ENCODE measurements at places on chromosomes 2 and 18.

- DNase-seq, result no peak
Observed at GRCh38 chr18:3236470-3236869, 11.1 kb upstream of the MYL12A start.

- peak; percentile 32 for DNase-seq
Observed at GRCh38 chr2:223944166-223944702, 901 bp downstream of the WDFY1 start.

GRCh38 chr2:96961210-96961950 is 25.0 kb downstream of the FAM178B start:
- DNase-seq, result no peak

- no peak for DNase-seq
Observed at GRCh38 chr2:241372361-241372992, 16.4 kb downstream of the FARP2 start.

DNA sequence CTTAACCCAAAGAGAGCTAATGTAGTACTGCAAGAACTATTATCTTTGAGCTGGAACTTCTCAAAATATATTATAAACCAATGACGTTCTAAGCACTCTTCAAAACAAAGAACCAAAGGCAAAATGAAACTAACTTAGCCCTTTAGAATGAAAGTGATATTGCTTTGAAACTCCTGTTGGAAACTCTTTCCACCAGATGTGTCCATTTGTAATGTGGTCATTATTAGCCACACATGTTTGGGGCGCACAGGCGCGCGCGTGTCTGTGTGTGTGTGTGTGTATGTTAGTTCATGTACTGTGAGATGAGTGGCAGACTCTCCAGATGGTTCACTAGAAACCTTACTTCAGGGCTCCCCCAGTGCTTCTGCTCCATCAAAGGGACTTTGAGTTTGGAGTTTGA is 323.4 kb downstream of the BCL11A start:
- DNase-seq, result no peak

DNA sequence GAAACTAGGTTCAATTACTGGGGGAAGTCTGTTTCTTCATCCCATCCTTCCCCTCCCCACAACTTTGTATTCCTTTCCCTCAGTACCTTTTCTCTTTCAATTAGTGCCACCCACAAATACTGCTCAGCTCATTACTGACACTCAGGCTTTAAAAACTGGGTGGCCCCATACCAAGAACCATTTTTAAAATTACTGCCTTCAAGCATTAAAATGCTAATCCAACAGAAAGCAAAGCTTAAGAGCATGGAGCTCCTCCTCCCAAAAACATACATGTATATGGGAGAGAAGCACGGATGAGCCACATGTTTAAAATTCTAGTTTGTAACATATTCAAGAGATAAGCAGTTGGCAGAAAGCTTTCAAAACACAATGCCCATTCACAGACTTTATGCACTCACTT is 44.0 kb downstream of the IRS1 start:
- no peak for DNase-seq

DNA sequence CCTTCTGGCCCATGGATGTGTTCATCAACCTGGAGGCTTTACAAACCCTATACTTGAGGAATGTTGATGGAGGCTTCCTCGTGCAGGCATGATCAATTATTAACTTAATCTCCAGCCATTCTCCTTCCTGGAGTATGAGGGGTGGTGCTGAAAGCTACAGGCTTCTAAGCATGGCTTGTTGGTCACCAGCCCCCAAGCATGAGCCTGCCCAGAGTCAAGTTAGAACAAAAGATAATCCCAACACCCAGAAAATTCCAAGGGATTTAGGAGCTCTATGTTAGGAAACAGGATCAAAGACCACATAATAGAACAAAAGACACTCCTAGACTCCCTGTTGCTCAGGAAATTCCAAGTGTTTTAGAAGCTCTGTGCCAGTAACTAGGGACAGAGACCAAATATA is 63.1 kb downstream of the FAM171B start:
- DNase-seq, result peak; percentile 81

DNA sequence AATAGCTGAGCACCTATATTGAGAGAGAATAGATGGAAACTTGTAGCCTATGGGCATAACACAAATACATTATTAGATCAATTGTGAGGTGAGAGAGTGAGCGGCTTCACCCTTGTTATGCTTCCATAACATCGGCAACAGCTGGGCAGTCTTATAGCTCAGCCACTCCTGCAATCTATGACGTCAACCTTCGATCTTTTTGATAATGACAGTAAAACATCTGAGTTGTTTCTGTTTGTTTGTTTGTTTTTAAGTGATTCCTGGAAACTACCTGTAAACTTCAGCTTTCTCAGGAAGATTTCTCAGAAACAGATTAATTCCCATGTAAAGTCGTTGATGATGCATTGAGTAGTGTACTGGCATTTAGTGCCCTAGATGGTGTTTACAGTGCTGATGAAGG is 90.0 kb downstream of the DSEL start:
- no peak for DNase-seq

DNA sequence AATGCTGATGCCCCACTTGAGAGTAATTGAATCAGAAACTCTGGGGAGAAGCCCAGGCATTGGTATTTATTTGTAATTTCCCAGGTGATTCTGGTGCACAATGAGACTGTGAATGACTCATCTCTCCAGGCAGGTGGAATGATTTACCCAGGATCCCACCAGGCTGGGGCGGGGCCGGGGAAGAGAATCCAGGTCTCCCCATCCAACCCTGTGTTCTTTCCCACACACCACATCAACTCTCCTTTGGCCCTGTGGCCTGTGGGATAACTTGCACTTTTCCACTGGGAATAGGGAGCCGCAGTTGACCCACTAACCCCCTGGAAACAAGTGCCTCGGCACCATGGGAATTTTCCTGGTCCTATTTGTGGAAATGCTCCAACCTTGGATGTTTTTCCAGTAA is 409.8 kb downstream of the ZNF521 start:
- DNase-seq, result no peak

GRCh38 chr2:207953354-207953753 is 72.0 kb downstream of the PLEKHM3 start:
- no peak for DNase-seq

- DNase-seq, result no peak
Observed at GRCh38 chr18:27996801-27997272, 180.1 kb downstream of the CDH2 start.

DNA sequence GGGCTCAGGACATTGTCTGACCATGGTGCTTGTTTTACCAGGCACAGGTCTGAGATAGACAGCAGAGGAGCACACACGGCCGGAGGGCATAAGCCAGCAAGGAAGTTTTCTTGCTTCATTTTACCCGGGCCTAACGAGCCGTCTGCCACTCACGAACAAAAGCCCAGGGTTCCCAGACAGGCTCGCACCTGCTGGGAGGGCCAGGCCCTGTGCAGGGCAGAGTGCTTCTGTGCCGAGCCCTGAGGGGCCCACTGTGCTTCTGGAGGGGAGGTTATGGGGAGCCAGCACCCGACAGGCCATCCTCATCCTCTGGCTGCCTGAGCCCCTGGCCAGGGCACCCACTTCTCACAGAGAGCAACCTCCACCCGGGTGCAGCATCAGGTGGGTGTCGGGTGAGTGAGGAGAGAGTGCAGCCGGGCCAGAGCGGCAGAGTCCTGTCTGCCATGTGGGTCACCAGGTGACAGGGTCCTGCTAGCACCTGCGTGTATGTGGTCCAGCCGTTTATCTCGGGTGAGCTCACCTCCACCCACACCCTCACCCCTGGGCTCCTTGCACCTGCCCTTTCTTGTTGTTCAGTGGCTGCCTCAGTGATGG is 297.9 kb downstream of the NDUFA10 start:
- DNase-seq, result no peak

GRCh38 chr2:42959234-42960001 is 167.0 kb upstream of the HAAO start:
- DNase-seq, result no peak

DNA sequence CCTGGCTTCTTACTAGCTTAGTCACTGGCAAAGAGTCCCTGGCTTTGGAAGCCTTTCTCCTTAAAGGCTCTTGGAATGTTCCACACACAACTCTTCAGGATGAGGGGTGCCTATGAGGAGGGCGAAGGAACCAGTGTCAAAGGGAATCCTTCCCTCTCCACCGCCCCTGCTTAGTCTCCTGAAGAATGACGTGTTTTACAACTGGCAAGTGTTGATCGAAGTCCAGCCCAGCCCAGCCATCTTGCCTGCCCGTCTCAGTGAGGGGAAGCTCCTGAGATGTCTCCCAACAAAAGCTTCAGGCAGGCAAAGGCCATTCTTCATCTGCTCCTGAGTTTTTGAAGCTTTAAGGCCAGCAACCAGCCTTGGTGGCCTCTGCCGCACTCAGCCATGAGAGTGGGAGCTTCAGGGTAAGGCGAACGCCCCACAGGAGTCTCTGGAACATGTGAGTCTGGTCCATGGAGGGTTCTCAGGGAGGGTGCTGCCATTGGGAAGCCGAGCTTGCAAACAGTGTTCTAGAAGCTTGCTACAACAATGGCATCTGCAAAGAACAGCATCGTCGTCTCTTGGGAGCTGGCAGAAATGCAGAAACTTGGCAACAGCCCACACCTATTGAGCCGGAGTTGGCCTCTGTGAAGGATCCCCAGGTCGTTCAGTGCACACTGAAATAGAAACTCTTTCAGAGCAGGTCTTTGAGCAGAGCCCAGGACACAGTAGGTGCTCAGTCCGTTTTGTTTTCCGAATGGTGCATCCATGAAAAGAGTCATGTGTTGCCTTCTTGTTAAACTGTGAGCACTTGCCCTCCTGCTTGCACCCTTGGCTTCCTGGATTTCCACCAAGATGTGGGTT is 220.7 kb downstream of the SEPTIN10 start:
- DNase-seq, result no peak

DNA sequence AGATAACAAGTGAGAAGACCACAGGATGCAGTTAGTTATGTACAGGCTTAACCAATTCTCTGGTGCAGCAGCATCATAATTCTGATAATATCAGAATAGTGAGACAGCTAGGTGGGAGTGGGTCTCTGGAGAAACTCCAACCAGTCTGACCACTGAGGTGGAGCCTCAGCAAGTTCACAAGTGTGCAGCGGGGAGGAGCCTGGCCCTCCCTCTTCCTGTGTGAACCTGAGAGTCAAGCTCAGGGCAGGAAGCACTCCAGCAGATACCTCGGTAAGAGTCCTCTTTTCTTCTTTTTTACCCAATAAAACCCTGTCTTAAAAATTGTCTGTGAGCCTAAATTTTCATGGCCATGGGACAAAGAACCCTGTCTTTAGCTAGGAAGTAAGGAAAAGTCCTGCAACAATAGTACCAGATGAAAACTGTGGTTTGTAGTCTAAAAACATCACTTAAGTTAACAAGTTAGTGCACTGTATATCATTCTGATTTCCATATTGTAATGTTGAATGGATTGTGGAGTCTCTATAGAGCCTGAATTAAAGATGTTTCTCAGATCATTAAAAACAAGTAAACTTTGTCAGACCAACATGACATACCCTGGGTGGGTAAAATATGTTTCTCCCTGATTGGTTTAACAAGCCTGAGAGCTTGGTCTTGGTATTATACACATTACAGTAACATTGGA is 370.8 kb downstream of the TMEM182 start:
- no peak for DNase-seq

DNA sequence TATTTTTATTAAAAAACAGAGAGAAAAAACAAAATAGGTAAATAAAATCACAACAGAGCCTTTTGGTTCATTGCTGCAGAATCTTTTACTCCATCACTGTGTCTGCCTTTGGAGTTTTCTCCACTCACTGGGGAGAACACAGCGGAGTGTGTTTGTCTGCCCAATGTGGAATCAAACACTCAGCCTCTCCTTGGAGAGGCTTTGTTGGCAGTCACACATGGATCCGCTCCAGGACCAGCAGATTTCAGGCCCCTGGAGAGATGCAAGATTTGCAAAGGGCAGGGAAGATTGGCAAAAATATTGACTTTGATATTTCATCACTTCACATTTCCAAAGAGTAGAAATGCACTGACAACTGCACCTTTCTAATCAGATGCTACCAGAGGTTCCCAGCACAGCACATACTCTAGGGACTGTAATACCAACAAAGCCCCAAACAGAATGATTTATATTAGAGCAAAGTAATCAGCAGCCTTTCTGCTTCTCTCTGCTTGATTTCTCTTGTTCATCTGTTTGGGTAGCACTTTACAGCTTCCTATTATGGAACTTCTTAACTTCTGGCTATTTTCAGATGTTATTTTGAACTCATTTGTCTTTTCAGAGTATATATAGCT is 1898.8 kb upstream of the PIK3C3 start:
- no peak for DNase-seq

GRCh38 chr2:100274076-100274475 is 48.2 kb downstream of the LONRF2 start:
- DNase-seq, result no peak

GRCh38 chr2:195407783-195408182 is 249.2 kb upstream of the SLC39A10 start:
- DNase-seq, result no peak

- no peak for DNase-seq
Observed at GRCh38 chr2:20669562-20670314, 2.8 kb downstream of the GDF7 start.

DNA sequence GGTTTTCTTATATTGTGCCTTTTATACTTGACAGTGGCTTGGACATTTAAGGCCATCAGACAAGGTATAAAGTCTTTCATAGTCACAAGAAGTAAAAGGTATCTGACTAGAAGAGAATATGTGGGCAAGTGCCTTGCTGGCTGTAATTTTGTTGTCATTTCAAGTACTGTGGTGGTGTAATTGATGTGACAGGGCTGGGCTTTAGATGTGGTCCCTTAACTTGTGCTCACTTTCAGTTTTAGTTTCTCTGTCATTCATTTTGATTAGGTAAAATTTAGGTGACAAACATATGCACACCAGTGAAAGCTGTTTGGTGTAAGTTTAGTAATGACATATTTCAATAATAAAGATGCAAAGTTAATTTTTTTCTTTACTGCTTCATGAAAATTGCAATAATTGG is 31.2 kb upstream of the TBR1 start:
- DNase-seq, result no peak

- DNase-seq, result no peak
Observed at GRCh38 chr2:233446606-233447305, 92.5 kb downstream of the DGKD start.

GRCh38 chr18:58624011-58624410 is 4.9 kb downstream of the ALPK2 start:
- no peak for DNase-seq

- DNase-seq, result no peak
Observed at GRCh38 chr2:232345251-232345650, 33.3 kb upstream of the ALPP start.

GRCh38 chr2:207847098-207847806 is 77.5 kb upstream of the FZD5 start:
- DNase-seq, result no peak

GRCh38 chr2:11750917-11751316 is 4.5 kb downstream of the LPIN1 start:
- DNase-seq, result no peak

DNA sequence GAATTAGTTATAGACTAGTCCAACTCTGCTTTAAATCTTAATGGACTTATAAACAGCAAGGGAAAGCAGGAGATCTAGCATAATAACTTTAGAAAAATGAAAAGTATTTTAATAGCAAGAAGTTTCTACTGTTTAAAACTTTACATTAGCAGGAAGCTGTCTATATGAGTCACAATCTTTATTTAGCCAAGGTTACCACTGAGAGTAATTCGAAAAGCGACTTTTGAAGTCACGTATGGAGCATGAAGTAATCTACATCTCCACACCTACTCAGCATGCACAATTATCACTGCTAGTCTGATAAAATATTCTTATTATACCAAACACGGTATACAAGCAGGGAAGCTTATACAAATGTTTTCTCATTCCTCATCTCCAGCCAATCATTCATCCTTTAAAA is 515.4 kb upstream of the SOX11 start:
- DNase-seq, result no peak

- no peak for DNase-seq
Observed at GRCh38 chr2:128090575-128090944, 440 bp upstream of the UGGT1 start.

All from NT2/D1 (cell line).